Right cardiac atrium (tissue), 5 donors: ENCODE measurements at places on chromosomes 7 and 10.

DNA sequence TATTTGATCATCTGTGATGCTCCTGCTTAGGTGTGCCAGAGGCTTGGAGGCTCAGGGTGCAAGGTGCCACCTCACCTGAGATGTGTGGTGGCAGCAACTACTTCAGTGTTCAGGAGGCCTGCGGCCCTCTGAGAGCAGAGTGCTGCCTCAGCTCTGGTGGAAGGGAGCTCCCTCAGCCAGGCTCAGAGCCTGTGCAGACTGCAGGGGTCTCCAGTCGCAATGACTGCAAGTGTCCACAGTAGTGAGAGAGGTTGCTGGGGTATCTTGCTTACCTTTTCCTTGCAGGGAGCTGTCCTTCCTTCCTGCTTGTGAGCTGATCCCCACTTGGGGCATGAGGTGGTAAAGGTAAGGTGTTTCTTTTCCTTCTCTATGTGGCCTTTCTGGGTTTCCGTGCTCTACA lies 131.0 kb upstream of the GAD2 start:
- DNase-seq: no peak

DNA sequence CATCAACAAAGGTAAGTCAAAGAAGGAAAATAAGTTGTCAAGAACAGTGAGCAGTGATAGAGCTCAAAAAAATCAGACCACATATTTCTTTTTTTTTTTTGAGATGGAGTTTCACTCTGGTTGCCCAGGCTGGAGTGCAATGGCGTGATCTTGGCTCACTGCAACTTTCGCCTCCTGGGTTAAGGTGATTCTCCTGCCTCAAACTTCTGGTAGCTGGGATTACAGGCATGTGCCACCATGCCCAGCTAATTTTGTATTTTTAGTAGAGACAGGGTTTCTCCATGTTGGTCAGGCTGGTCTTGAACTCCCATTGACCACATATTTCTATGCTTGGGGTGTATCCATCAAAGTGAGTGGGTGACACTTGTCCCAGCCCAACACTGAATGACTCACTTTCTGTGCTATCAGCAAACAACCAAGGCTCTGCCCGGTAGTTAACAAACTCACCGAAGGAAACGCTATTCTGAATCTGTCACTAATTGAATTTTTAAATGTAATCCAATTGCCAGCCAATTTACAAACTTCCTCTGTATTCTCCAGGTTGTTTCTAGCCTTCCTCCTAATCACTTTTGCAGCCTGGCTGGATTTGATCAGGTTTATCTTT lies 19.6 kb upstream of the SMNDC1 start:
- no peak for DNase-seq

GRCh38 chr7:101557978-101558741 lies 70.9 kb downstream of the MYL10 start:
- no peak for DNase-seq

- no peak for DNase-seq
These were observed 11.1 kb downstream of the ADIRF start for GRCh38 chr10:86979296-86979818.

- peak; percentile 55 for DNase-seq
These were observed 19.0 kb upstream of the CLDN4 start for GRCh38 chr7:73811760-73812168.

DNA sequence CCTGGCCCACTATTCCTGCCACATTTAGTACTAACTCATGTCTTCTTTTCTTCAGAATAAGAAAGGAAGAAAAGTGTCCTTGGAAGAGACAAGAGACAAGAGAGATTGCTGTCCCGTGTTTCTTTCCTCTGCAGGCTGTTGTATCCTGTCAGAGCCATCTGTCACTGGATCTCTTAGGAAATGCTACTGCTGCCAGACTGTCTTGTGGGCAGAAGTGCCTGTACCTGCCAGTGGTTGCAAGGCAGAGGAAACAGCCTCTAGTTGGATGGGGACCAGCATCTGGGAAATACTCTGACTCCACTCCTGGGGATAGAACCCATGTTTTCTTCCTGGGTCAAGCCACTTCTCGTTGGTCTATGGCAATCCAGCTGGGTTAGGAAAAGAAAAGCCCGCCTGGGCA lies 16.7 kb upstream of the MAP3K8 start:
- DNase-seq: no peak

- DNase-seq: no peak
These were observed 53.9 kb upstream of the NPVF start for GRCh38 chr7:25282194-25282593.

GRCh38 chr7:2782565-2782964 lies 61.5 kb downstream of the GNA12 start:
- DNase-seq: no peak

DNA sequence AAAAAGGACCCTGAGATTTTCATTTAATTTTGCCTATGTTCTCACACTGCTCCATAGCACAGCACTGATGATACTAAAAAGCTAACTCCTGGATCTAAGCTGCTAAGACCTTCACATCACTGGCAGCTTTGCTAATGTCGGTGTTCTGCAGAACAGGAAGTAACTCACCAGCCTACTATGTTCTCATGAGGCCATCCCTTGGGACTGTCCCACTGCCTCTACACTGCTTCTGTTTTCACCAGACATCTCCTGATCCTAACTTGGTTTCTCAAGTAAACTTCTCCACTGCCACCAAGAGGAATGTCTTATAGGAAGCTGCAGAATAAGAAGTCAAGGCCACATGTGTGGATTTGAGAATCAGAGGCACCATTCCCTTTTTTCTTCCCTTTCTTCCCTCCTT lies 15.1 kb downstream of the HTR7 start:
- no peak for DNase-seq

DNA sequence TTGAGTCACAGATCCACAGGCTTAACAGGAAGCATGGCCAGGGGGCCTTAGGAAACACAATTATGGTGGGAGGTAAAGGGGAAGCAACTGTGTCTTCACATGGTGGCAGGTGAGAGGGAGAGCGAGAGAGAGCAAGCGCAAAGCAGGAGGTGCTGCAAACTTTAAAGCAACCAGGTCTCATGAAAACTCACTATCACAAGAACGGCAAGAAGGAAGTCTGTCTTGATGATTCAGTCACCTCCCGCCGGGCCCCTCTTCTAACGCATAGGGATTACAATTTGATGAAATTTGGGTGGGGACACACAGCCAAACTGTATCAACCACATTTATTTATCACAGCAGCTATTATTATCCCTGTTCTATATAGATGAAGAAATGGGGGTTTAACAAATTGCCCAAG lies 201.6 kb downstream of the DPP6 start:
- DNase-seq: no peak

DNA sequence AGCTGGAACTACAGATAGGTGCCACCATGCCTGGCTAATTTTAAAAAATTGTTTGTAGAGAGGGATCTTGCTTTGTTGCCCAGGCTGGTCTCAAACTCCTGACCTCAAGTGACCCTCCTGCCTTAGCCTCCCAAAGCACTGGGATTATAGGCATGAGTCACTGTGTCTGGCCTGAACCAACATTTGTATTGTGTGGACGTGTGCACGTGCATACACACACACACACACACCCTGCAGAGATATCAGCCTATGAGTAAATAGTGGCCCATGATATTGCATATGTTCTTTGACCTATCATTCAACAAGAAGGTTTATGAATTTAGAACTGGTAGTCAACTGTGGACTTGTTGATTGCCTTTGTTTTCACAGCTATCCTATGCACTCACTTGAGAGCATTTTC lies 161.6 kb downstream of the BAMBI start:
- no peak for DNase-seq

DNA sequence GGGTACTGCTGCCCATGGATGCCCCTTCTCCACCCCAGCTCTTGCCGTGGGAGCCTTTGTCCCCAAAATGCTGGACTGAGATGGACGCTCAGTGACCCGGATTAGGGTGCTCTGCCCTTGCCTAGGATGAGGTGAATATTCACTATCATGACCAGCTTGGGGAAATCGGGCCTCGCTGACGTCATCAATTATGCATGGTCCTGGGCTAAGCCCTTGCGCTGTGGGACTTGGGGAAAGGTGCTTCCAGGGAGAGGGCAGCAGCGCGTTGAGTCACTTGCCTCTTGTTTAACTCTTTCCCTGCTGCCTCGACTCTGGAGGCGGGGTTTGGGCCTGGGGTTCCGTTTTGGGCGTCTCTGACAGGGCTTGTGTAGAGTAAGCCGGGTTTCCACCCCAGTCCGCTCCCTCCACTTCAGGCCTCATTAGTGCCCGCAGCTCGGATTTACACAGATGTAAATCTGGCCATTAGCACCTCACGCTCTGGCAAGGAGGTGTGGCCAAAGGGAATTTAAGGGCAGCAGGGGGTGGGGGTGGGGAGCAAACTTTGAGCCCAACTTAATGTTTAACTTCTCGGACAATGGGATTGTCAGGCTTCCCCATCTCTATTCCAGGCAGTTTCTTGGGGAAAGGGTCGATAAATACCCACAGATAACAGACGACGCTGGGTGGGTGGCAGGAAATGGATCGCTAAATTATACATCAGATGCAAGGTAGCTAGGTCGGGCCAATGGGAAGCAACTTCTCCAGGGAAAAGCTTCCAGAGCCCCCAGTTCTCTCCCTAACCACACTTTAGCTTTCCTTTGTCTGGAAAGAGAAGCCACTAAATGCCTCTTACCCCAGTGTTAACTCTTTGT lies 51.3 kb upstream of the TCF7L2 start:
- DNase-seq: peak; percentile 48

- DNase-seq: no peak
These were observed 4.6 kb upstream of the TWIST1 start for GRCh38 chr7:19121977-19122588.

DNA sequence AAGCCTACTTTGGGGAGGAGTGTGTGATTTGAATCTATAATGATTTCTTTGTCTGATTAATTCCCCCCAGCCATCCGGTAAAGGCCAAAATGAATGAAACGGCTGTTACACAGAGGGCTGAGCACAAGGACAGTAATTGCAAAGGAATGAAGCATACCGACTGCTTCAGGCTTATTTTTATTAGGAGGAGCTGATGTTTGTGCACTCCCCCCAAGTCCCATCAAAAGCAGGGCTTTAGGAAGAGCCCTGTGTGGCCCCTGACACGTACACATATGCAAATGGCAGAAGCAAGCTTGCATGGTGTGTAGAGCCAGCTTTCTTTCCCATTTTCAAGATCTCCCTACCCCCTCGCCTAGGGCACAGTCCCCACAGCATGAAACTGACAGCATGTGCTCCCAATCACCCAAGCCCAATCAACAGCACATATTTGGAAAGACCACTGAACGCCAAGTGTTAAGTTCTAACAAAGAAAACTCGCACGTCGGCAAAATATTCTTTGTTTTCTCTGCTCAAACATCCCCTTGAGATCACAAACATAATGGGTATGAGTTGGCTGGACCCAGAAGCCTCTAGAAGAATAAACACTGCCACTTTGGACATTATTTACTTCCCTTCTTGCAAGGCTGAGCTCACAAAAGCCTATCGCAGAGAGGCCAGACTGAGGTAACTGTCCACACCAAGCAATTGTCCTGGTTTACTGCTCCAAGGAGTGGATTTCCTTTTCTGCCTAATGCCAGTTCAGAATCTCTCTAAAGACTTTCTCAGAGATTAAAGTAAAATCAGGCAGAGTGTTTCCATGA lies 143.0 kb downstream of the CUBN start:
- DNase-seq: peak; percentile 52

DNA sequence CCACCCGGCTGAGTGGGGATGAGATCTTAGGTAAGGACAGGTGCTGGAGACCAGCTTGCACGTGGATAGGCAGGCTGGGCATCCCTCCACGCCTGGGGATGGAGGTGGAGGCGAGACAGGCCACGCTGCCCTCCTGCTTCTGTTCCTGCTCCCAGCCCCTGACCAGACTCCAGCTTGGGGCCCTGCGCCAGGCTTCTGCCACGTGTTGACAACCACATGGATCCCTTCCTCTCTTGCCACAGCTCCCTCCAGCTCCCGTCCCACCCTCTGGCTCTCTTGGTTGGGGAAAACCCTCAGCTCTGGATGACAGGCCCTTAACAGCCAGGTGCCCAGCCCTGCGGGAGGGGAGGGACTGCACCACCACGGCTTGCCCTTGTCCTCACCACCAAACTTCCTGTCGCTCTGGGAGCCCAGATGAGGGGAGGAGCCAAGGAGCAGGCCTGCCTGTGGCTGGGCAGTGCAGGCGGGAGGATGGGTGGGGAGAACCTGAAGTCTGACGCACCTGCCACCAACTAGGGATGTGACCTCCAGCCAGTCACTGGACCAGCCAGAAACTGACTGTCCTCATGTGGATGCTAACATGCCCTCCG lies 36.0 kb downstream of the KCNH2 start:
- no peak for DNase-seq

DNA sequence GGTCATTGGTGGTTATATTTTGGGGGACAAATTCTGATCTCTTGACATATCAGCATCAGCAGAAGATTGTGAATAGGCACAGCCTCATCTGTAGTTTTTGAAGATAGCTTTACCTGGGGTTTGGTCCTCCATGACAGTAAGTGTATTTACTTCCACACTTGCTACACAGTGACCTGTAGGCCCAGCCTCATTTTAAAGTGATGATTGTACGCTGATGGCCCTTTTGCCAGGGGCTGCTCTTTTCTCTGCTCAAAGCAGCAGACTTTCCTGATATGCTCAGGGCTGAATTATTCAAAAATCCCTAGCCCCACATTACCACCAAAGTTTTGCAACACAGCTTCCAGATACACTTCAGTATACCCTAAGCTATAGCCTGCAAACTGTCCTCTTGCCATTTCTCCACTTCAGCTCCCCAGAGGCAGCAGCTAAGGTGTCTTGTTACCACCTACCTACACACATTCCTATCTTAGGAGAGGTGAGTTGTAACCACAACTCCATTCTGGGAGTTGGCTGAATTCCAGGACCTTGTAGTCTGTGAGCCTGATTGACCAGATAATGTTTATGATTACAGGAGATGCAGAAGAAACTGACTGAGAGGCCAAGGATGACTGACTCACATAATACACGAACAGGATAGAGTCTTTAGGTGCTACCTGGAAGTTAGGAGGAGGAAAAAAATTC lies 6.0 kb downstream of the ASB4 start:
- DNase-seq: no peak

DNA sequence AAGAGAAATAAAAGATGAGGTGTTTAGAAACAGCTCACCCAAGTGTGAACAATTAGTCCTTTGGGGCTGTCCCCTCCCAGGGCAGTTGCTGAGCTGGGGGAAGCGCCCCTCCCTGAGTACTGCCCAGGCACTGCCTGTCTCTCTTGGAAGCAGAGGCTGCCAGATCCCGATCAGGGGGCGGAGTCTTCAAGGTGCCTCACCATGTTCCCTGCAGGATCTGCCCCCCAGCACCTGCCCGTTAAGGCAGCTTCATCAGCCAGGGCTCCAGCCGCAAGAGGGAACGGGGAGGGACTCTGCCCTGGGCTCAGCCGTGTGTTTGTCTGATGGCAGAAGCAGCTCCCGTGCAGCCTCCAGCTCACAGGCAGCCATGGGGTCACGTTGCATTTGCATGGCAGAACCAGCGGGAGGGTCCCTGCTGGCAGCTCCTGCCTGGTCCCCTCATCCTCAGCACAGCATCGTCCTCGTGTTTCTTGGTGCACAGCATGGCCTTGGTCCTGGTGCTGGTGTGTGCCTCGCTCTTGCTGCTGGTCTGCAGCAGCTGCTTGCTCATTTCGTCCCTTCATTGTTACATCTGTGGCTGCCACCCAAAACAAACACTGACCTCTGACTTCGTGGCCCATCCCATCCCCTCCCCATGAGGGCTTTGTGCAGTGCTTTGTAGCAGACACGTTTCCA lies 10.7 kb upstream of the DPYSL4 start:
- peak; percentile 60 for DNase-seq
